Stimulated activated CD8-positive, alpha-beta memory T cell treated with anti-CD3 and anti-CD28 coated beads, Interleukin-2, amount 100 ng/mL, for 1 hour (primary cell): ENCODE measurements at places on chromosomes 11 and 22.

DNA sequence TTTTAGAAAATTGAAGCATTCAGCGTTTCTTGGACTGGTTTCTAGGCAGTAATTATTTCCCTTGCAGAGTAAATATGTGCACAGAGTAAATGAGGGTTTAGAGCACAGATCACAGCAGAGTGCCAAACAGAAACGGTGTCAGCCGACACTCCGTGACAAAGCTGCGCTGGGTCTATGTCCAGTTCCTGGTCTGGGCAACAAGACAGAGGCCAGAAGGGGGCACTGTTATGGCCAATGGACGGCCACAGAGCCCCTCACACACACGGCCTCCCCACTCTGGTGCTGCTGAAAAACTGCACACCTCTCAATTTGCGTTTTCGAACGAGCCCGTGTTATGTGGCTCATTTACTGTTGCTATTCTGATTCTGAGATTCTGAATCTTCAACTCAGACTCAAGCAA lies 180.7 kb downstream of the MPPED1 start:
- no peak for DNase-seq

- no peak for DNase-seq
These were observed 6.3 kb upstream of the SEZ6L start for GRCh38 chr22:26162926-26163325.

- no peak for DNase-seq
These were observed 23.4 kb downstream of the ZNF202 start for GRCh38 chr11:123718063-123718462.

- DNase-seq, result no peak
These were observed 1552.7 kb upstream of the TENM4 start for GRCh38 chr11:80993536-80993935.

DNA sequence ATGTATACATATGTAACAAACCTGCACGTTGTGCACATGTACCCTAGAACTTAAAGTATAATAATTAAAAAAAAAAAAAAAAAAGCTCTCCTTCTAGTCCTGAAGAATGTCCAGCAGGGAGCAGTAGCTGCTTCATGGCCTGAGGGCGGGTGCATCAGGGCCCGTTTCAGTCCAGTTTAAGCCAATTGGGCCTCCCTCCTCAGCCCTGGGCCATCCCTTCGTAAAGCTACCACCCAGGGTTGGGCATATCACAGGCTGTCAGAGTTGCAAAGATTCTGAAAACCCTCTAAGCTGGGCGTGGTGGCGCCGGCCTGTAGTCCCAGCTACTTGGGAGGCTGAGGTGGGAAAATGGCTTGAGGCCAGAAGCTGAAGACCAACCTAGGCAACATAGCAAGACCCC lies 5.4 kb downstream of the TMPRSS13 start:
- no peak for DNase-seq

DNA sequence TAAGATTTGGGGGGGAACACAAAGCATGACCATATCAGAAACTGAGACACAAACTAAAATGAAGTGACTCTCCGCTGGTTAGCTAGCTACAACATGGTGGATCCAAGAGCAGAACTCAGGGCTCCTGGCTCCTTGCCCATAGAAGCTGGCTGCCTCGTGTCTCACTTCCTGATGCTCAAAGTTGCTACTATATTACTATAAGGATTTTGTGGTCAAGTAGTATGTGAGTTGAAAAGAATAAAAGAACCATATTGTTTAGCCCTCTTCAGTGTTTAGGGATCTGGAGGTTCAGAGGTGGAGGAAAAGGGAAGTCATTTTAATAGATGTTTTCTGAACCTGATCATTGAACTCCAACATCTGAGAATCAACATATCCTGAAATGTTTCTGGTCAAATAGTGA lies 16.9 kb upstream of the SIK2 start:
- DNase-seq, result no peak

DNA sequence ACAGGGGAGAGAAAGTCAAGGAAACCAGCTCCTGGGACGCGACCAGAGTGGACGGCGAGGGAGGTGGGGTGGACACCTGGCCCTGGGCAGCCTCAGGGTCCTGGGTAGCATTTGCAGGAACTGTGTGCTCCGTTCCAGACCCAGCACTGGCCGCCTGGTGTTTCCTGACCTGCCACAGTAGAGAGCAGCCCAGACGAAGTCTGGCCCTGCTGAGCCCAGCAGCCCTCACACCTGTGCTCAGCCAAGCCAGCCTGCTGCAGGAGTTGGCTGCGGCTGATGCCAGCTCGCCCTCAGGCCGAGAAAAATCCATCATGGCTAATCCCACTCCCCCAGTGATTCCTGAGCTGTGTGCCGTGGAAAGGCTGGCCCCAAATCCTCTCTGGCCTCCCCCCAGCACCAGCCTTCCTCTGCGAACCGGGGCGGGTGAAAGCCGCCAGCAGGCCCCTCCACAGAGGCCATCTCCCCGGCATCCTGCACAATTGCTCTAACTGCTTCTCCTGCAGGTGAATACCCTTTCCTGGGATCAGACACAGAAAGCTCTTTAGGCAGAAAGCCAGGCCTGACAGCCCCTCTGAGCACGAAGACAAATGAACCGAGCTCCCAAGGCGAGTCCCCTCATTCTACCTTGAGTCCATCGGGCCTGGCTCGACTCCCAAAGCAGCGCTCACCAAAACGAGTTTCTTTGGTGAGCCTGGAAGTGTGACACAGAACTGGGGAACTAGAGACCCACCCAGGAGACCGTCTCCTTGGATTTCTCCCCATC lies 88.6 kb downstream of the RTL6 start:
- DNase-seq, result no peak

GRCh38 chr11:18669711-18670110 lies 28.9 kb upstream of the TMEM86A start:
- no peak for DNase-seq

GRCh38 chr11:3865388-3866193 lies 10.1 kb downstream of the STIM1 start:
- no peak for DNase-seq

- DNase-seq, result no peak
These were observed 1415.2 kb upstream of the TENM4 start for GRCh38 chr11:80856066-80856465.

DNA sequence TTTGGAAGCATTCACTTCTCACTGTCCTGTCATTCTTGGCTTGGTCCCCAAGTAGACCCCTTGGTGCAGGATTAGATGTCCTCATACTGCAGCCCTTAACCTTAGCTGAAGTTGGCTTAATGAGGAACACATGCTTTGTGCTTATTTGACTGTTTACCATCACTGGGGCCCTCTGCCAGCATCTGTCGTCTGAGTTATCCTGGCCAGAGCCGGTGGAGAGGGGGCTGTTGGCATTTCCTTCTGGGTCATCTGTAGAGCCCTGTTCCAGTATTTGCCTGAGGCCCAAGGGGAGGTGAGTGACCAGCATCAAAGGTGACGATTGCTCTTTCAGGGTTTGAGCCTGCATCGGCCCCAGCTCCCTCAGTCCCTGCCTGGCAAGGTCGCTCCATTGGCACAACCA lies 126.4 kb upstream of the RASSF10 start:
- no peak for DNase-seq

- DNase-seq, result no peak
These were observed 1027.7 kb downstream of the OPCML start for GRCh38 chr11:132504501-132505041.

- no peak for DNase-seq
These were observed 526 bp downstream of the TPST2 start for GRCh38 chr22:26589367-26589844.

DNA sequence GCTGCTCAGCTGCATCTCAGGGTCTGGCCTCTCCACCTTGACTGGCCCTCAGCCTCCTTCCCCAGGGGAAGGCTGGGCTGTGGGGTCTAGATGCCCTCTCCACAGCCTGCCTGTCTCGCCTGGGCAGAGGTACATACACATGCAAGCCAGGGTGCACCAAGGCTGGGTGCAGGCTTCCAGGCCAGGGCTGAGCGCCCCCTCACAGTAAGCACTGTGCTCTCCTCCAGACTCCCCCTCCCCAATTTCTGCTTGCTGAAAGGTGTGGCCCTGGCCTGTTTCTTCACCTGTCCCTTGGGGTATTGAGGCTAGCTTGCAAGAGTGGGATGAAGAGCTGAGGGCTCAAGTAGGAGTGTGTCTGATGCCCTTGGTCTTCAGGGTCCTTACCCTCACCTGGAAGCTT lies 22.5 kb downstream of the RELT start:
- DNase-seq, result no peak

DNA sequence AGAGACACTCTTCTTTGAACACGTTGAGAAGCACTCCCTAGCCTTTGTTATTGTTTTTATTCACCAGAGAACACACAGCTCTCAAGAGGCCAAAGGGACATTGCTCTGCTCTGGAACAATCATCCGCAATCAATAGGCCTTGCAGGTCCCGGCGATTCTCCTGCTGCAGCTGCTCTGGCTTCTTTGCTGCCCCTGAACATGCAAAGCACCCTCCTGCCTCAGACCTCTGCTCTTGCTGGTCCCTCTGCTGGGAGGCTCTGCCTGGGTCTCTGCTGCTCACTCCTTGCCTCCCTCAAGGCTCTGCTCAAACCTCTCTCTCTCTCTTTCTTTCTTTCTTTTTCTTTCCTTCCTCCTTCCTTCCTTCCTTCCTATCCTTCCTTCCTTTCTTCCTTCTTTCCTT lies 232.7 kb downstream of the DSCAML1 start:
- DNase-seq, result no peak

- no peak for DNase-seq
These were observed 1.5 kb upstream of the CD151 start for GRCh38 chr11:831118-831864.

GRCh38 chr11:12213883-12214282 lies 103.5 kb downstream of the MICAL2 start:
- no peak for DNase-seq

- DNase-seq, result no peak
These were observed 82.1 kb downstream of the CADM1 start for GRCh38 chr11:115421992-115422689.

DNA sequence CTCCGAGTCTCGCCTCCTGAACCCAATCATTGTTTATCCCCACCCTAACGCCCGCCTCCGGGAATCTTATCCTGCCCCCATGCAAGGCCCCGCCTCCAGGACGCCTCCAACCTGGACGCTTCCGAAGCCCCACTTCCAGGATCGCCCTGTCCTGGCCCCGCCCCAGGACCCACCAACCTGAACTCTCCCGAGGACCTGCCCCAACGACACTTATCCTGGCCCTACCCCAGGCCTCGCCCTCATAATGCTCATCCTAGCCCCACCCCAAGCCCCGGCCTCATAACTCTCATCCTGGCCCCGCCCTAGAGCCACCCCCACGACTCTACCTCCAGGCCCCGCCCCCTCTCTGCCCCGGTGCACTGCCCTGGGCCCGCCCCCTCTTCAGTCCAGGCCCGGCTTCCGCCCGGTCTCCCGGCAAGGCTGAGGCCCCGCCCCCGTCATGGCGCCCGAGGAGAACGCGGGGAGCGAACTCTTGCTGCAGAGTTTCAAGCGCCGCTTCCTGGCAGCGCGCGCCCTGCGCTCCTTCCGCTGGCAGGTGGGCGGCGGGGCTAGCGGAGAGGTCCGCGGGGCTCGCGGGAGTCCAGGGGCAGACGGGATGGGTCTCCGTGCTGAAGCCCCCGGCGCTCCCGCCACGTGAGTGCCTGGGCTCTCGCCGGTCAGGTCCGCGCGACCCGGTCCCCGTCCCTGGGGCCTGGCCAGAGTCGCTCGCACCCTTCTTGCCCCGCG lies 45.7 kb upstream of the DEFB108B start:
- peak; percentile 75 for DNase-seq

- no peak for DNase-seq
These were observed 94.3 kb downstream of the FEZ1 start for GRCh38 chr11:125401746-125402145.

- no peak for DNase-seq
These were observed 6.0 kb downstream of the NXPE1 start for GRCh38 chr11:114553642-114554041.

DNA sequence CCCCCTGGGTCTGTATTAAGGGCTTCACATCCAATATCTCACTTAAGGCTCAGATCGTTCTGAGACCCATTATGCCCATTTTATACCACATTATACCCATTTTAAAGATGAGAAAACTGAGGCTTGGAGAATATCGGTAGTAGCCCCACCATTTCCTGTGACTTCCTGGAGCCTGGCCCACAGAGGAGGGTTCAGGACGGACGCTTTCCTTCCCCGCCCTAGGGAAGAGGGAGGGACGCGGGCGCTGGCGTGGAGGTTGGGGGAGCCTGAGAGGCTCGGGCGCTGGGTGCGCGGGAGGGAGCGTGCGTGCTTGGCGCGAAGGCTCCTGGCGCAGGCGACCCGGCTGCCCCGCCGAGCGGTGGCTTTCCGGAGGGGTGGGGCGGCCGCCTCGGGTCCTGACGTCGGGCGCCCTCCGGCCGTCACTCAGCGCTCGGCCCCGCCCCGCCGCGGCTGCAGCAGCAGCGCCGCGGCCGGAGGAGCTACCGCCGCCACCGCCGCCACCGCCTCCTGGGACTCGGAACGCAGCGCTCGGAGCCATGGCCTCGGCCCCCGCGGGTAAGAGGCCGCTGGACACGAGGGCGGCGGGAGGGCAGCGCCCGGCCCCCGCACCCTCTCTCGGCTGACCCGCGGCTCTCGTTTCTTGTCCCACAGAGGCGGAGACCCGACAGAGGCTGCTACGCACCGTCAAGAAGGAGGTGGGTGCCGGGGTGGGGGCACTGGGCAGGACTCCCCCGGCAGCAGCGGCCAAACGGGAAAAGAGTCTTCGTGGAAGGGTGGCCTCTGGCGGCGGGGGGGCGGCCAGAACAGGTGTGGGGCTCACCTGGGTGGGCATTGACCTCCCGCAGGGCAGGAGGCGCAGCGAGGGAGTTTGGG lies at the start of gene SGSM1:
Gene SGSM1, plus strand, starts transcription at position 422 of the 873 bp plus-strand sequence. Its CDS starts 115 bp downstream, at position 537.
- DNase-seq, result peak; percentile 50
